ENCODE measurements at places on chromosomes 7 and 10.

DNA sequence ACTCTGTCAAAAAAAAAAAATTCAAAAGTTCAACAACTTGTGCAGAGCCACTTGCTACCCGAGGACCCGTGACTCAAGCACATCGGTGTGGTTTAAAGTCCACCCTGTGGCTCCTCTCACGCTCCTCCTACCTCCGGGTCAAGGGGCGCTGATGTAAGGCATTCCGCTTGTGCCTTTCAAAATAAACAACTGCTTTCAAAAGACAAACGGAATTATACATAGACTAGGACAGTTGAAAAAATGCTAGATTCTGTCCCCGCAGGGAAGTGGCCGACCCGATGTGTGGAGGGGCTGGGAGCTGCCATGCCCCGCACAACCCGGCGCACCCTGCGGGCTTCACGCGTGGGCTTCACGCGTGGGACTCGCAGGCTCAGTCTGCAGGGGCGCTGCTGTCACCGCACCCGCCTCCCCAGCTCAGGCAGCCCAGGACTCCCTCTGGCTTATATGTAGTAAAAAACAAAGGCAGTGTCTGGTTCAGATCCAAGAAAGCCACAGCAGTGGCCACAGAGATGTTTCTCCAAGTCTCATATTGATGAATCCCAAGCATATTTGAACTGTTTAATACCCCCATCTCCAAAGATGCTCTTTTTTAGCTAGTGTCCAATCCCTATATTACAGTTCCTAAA lies 239.7 kb upstream of the INHBA start:
- no peak for DNase-seq

DNA sequence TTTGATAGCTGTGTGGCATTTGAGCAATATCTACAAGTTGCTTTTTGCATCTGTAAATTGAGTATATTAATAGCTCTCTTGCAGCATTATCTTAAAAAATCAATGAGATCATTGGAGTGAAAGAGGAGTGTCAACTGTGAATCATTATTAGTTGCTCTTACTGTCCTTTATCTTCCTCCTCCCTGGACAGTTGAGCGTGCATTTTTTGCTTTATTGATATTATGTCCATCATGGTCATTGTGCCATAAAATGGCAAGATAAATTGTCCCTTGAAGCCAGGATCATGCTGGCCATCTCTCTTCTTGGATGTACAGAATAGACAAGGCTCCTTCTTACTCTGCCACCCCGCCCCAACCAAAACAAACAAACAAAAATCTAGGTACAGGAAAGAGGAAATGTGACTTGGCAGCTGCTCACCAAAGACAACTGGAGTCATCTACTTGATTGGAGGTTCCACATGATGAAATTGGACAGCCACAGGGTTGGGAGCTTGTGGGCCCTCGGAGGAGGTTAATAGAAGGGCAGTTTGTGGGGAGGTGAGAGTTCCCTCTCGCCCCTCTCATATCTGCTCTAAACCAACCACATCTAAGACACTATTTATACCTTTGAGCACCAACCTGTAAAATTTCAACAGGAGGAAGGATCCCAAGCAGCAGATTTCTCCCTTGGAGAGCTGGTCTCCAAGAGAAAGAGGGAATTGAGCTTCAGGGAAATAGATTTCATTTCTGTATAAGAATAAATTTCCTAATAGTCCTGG lies 252.7 kb downstream of the SKIDA1 start:
- DNase-seq: no peak

DNA sequence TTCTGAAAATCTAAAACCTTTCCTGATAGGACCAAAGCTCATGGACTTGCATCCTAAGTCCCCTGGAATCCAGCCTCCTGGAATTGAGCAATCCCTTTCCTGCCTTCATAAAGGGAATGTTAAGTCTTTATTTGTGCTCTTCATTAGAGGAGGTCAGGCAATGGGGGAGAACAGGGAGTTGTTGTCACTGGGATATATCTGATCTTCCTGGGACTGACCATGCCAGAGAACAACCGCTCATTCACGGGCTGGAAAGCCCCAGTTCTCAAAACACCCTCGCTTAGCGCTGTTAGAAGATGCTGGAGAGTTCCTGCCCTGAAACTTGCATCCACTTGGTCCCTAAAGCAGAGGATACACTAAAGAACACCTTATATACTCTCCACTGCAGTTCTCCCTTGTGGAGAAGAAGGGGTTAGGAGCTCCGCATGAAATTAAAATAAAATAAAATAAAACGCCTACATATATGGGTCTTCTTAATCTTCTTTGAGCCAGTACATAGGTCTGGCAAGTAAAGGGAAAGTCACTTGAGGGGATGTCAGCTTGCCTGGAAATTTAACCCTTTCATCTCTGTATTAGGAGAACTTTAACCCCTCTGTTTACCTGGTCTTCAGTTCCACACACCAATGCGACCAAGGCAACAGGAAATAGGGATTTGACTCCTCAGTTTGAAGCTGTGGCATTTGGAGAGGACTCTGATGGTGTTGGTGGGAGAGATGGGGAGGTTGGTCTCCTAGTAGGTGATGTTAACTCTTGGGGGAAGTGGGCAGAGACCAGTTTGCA lies 1.2 kb downstream of the SORCS1 start:
- DNase-seq: peak; percentile 11

DNA sequence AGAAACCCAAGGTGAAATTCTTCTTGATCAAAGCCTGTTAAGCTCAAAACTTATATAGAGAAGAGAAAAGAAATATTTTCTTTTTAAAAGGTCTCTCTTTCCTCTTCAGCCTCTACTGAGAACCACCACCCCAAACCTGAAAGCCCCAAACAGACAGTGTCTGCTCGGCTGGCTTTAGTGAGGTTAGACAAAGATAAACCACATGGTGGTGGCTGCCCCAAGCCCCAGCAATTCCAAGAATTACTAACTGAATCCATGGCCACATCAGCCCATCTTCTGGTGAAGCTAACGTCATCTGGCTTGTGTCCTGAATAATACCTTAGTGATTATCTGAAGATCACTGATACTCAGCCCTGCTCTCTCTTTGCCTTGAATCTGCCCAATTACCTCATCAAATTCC lies 275.0 kb downstream of the ELMO1 start:
- no peak for DNase-seq

DNA sequence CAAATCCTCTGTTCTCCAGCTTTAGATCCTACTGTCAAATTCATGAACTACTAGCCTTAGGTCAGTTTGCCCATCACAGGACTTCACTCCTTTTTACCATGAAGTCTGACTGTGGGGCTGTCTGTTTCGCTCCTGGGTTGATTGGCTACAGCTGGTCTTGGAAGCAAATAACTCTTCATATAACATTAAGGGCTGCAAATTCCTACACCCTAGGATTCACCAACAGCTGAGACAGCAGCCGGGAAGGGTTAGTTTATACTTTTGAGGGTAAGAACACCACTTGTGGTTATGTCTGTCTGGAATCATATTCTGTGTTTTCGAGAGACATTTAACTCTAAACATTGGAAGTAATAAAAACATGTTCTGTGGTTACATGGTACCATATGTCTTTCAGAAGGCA lies 55.9 kb upstream of the KIAA1217 start:
- no peak for DNase-seq

GRCh38 chr10:5813341-5814109 lies at the start of gene GDI2:
GDI2 (minus strand) TSS chr10:5813434; CDS start chr10:5813258, 176 bp downstream.
- peak; percentile 99 for DNase-seq

DNA sequence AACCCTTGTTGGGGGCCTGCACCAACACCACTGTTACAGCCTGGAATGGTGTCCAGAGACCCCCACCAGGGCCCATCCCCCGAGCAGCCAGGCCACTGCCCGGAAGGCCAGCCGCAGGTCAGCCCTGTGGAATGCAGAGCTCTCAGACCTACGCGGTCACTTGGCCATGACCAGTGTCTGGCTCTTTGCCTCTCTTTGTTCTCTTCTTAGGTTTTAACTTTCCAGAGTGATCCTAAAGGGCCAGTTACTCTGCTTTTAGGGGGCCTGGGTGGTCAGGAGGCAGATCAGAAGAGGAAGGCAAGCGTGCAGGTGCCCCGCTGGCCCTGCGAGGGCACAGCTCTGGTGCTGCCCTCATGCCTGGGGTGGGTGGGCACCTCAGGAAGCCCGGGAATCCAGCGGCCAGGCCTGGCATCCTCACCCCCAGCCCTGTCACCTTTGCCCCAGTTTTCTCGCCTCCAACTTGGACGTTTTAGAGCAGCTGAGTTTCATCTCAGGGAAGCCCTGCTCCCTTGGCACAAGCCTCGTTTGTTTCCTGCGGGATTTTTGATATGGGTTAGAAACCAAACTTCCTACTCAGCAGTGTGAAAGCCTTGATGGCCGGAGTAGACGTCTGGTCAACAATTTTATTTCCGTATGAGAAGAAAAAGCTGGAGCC lies 62.5 kb upstream of the CHST15 start:
- peak; percentile 68 for DNase-seq

DNA sequence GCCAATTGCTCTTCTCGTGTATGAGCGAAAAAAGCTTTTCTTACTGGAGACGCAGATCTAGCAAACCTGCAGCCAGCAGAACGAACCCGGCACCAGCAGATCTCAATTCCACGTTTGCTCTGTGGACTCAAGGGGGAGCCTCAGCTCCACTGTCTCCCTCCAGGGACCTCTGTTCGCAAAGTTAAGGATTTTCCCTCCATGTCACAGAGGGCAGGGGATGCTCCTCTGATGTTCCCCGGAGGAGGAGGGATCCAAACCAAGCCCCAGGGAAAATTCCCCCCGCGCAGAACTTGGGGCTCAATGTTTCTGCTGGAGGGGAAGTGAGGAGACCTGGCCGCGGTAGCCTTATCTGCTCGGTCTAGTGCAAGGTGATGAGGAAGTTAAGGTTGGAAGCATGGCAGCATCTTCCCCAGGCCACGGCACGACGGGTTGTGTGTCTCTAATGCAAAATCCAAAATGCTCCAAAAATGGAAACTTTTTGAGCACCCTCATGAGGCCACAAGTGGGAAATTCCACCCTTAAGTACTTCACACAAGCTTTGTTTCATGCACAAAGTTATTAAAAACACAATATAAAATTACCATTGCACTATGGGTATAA lies 9.0 kb downstream of the IQCE start:
- DNase-seq: peak; percentile 75

DNA sequence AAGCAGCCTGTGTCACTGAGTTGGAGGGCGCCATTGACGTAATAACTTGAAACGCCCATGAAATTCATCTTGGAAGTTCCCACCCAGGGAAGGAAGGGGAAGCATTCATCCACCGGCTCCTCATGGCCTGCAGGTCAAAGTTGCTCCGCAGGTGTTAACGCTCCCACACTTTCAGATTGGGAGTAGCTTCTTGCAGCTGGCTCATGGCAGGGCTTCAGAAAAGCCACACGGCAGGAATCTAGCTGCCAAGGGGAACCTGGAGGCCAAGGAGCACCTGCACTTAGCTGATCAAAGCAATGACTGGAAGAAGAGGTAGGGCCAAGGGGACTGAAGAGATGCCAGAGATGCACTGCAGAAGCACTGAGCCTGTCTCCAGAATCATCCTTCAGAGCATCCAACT lies 203.2 kb downstream of the ARHGAP12 start:
- DNase-seq: no peak

- DNase-seq: peak; percentile 100
Observed at GRCh38 chr10:987870-988666, at the start of gene GTPBP4. GTPBP4 (plus strand) TSS chr10:988434; CDS start chr10:988480, 46 bp downstream.

DNA sequence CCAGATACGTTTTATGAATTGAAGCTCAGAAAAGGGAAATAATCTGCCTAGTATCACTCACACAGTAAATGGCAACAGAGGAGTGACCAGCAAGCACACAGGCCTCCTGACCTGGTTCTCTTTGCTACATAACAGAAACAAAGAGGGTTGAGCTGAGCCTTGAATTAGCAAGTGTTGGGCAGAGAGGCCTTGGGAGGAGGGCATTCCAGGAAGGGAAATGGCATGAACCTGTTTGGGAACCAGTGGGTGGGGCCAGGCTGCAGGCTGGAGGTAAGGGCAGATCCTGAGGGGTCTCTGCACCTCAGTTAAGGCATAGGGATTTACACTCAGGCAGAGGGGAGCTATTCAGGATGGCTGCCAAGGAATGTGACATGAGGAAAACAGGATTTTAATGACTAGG lies 24.8 kb upstream of the CYCS start:
- DNase-seq: no peak

DNA sequence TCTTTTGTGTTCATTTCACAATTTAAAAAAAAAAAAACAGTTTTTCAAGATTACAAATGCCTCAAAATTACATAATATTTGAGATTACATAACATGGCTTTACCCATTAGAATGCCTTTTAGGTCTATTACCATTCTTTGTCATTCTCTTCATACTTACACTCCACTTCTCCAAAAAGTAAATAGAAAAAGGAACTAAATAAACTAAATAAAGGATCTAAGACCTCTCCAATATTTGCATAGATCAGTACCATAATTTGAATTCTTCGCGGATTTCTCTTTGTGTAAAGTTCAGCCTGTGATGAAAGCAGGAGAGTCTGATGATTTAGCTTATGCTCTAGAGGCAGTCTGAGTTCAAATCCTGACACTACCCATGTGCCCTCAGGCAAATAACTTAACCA lies 56.4 kb upstream of the C1GALT1 start:
- no peak for DNase-seq

DNA sequence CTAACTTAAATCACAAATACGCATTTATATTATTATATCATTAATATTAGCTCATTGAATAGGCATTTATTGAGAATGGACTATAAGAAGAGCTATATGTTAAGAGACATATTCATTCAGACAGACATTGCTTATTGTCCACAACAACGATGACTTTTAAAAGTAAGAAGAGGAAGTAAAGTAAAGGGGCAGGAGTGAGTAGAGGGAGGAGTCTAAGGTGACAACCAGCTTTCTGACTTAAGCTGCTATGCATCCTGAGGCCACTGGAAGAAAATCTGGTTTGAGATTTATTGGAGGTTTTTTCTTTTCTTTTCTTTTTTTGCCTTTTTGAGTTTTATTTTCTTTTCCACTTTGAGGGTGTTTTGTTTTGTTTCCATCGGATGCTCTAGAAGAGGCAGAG lies 723.5 kb downstream of the GRM8 start:
- DNase-seq: no peak

DNA sequence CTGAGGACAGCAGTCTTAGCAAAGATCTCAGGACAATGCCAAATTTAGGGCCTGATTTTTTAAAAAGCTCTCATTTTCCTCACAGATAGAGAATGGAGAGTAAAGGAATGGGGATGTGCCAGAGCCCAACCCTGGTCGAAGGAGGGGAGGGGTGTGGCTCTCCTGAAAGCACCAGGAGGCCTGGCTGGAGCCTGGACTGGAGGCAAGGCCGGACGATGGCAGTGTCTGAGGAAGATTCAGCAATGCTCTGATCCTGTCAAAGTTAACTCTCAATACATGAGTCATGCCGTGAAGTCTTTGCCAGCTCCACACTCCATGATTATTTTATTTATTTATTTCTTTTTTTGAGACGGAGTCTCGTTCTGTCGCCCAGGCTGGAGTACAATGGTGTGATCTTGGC lies 108.3 kb downstream of the UPF2 start:
- DNase-seq: no peak

DNA sequence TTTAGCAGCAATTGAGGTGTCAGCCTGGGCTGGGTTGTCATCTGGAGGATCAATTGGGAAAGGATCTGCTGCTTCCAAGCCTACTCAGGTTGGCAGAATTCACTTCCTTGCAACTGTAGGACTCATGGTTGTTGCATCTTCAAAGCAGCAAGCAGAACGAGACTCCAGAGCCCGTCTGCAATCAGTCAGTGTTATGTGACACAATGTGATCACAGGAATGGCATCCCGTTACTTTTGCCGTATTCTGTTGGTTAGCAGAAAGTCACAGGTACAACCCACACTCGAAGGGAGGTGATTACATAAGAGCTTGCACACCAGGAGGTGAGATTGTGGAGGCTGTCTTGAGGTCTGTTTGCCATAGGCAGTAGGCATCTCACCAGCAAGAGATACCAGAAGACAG lies 15.4 kb upstream of the LYZL1 start:
- DNase-seq: no peak
